Suppressor macrophage treated with lipopolysaccharide for 4 hours (primary cell): ENCODE measurements at places on chromosomes 13 and 19.

DNA sequence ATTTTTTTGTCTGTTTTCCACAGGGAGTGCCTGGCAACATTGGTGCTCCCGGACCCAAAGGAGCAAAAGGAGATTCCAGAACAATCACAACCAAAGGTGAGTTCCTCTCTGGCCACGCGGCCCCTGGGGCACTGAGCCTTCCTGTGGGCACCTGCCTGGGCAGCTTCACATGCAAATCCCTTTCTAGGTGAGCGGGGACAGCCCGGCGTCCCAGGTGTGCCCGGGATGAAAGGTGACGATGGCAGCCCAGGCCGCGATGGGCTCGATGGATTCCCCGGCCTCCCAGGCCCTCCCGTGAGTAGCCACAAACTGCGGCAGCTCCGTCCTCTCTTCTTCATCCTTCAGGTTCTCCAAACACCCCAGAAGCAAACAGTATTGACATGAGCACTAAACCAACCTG lies 99.4 kb downstream of the RAB20 start:
- DNase-seq = no peak

- DNase-seq = no peak
These were observed 225.3 kb downstream of the LACC1 start for GRCh38 chr13:44104969-44105368.

DNA sequence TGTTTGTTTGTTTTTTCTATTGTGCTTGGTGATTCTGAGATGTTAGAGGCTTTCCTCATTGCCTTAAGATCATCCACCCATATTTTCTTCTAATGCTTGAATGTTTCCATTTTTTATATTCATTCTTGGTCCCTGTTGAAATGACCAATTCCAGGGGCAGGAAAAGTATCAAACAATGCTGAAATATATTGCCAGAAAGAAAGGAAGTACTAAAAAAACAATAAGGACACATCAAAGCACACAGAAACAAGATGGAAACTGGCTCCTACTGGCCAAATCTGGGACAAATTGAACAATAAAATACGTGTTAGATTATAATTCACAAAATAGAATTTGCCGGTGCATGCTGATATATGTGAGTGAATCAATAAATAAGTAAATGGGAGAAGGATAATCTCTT lies 23.9 kb downstream of the ZDHHC20 start:
- no peak for DNase-seq

DNA sequence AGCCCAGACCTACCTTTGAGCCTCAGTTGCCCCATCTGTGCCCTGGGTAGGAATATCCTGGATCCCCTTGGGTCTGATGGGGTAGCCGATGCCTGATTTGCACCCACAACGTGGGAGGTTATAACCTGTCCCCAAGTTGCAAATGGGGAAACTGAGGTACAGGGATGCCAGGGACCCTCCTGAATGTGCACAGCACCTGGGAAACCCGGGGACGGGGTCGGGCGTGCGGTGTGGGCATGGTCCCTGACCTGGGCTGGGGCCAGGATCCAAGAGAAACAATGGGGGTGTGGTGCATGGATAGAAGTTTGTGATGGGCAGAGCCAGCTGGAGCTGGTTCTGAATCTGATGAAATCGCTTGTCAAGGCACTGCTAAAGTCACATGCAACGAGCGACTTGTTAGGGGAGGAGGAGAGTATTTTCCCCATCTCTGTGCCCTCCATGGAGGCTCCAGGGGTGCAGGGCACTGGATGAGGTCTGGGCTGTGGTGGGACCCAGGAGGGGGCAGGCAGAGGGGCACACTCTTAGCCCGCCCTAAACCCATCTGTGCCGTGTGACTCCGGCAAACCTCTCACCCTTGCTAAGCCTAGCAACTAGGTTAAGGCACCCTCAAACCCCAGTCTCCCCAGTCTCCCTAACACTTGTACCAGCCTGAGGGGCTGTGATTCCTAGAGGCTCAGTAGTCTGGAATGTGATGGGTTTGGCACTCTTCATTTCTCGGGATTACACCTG lies 749 bp downstream of the GDF15 start:
- peak; percentile 47 for DNase-seq

DNA sequence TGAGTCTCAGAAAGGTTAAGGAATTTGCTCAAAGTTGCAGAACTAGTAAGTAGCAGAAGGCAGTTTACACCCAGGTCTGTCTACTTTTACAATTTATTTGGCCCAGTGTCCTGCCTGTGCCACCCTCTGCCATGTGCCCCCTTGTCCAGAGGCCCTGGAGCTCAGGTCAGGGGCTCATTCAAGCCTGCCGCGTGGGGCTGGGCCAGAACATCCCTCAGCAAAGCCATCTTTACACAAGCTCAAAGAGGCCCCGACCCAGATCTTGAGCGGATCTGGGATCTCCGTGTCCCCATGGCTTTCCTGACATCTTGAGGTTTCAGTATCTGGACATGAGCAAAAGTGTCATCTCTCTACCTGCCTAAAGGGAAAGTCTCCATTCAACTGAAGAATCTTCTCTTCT lies 76.4 kb upstream of the VSTM2B start:
- no peak for DNase-seq
